CD4-positive, alpha-beta T cell treated with Interferon alpha-2 for 1 hour (primary cell): ENCODE measurements at places on chromosomes 16 and 17.

DNA sequence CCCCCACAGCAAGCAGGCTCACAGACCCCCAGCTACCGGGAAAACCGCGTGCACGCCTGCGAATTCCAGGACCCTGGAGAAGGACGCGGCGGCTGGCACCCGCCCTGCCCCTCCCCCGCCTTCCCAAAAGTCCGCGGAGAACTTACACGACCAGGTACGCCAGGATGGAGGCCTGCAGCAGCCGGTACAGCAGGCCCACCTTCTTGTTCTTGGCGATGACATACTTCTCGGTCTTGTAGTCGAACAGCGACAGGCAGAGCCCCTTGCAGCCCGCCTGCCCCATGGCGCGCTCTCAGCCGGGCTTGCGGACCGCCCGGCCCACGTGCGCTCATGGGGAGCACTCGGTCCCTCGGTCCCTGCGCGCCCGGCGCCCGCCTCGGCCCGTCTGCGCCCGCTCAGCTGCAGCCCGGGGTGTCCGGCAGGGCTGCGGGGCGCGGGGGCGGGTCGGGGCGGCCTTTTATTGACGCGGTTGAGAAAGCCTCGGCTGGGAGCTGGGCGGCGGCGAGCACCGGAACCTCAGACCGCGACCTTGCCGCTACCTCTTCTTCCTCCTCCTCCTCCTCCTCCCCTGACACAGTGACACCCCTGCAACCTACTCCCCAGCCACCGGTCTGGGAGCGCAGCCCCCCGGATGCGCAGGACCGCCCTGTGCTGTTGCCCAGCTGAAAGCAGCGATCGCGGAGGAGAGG is at the start of gene P2RX5:
P2RX5 (minus strand) TSS at position 433 of the 689 bp plus-strand sequence; CDS start at position 283, 150 bp downstream.
- peak; percentile 54 for DNase-seq

DNA sequence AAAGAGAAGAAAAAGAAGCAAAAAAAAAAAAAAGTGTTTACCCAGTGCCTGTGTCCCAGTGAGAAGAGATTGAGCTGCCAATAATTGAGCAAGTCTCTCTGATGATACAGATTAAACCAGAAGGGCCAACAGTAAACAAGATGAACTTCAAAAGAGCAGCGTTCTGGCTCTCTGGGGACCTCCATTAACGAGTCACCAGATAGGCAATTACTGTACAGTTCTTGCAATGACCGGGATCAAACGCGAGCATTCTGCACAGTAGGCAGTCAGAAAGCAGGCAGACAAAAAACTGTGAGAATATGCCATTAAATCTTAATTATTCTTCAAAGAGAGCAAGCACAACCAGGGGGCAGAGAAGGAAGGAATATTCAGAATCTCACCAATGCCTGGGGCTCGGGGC is 626.1 kb downstream of the TMEM114 start:
- no peak for DNase-seq

GRCh38 chr17:9158544-9159452 is 137.5 kb downstream of the NTN1 start:
- DNase-seq = no peak

GRCh38 chr16:88938119-88938776 is 38.8 kb downstream of the CBFA2T3 start:
- DNase-seq = no peak

DNA sequence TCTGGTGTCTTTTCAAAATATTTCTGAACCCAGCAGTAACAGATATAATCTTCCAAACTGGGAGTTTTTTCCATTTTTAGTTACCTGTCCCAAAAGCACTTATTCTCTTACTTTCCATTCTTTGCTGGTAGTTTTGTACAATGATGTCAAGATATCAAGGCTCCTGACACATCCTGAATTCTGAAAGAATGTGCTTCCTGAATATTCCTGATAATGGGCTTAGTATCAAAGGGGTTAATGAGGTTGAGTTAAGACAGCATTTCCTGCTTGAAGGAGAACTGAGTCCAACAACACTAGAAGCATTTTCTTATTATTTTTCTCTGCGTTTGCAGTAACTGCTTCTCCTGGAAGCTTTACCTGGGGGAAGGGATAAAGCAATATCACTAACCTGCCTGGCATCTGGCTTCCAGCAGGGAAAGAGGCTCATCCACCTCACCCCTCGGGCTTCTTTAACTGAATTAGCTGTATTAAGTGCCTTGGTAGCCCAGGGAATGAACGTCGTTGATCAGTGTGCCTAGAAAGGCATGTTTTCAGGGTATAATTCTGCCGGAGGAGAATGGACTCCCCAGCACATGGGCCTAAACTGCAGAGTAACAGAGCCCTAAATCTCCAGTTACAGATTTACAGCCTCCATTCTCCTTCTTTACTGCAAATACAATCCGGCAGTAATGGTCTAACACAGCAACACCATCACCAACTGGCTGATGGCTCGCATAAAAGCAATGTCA is 134.4 kb downstream of the SNX11 start:
- DNase-seq = no peak

DNA sequence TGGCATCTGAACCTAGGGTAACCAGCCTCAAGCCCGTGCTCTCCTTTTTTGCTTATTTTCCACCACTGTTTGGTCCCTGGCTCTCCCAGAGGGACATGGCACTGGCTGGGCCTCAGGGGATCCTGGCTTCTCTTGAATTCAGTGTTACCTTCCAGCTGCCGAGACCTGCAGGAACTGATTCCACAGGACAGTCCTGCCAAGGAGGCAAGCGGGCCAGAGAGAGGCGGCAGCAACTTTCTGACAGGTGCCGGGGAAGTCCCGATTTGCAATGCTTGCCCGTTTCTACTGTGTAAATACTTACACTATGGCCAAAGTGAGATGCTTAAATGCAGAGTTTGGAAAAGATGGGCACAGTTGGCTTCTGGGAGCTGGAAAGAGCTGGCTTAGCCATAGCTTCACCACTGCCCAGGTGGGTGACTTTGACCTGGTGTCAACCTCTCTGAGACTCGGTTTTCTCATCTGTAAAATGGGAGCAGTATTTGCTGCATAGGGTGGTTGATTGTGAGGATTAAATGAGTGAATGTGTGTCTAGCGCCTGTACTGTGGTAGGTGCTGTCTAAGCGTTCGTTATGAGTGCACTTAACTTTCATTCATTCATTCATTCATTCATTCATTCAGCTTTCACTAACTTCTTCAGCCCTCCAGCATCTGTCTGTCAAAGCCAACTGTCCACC is 124.9 kb downstream of the CMIP start:
- DNase-seq = no peak

GRCh38 chr16:19879241-19879792 is 5.3 kb downstream of the GPRC5B start:
- no peak for DNase-seq

GRCh38 chr16:83051451-83051850 is 424.7 kb downstream of the CDH13 start:
- DNase-seq = no peak

DNA sequence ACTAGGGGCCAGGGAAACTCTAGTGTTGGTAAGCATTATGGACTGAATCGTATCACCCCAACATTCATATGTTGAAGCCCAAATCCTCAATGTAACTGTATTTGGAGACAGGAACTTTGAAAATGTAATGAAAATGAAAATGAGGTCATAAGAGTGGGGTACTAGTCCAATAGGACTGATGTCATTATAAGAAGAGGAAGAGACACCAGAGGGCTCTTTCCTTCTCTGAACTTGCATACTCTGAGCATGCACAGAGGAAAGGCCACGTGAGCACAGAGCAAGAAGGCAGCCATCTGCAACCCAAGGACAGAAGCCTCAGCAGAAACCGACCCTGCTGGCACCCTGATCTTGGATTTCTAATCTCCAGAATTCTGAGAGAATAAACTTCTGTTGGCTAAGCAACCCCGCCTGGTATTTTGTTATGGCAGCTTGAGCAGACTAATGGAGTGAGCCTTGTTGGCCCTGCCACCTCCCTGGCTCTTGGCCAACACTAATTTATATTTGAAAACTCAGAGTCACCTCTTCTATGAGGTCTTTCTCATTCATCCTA is 273.4 kb downstream of the NTN1 start:
- DNase-seq = no peak

- peak; percentile 26 for DNase-seq
These were observed 18.5 kb upstream of the NTN1 start for GRCh38 chr17:9002606-9003354.

GRCh38 chr17:27649929-27650328 is 18.9 kb downstream of the LGALS9 start:
- DNase-seq = no peak

DNA sequence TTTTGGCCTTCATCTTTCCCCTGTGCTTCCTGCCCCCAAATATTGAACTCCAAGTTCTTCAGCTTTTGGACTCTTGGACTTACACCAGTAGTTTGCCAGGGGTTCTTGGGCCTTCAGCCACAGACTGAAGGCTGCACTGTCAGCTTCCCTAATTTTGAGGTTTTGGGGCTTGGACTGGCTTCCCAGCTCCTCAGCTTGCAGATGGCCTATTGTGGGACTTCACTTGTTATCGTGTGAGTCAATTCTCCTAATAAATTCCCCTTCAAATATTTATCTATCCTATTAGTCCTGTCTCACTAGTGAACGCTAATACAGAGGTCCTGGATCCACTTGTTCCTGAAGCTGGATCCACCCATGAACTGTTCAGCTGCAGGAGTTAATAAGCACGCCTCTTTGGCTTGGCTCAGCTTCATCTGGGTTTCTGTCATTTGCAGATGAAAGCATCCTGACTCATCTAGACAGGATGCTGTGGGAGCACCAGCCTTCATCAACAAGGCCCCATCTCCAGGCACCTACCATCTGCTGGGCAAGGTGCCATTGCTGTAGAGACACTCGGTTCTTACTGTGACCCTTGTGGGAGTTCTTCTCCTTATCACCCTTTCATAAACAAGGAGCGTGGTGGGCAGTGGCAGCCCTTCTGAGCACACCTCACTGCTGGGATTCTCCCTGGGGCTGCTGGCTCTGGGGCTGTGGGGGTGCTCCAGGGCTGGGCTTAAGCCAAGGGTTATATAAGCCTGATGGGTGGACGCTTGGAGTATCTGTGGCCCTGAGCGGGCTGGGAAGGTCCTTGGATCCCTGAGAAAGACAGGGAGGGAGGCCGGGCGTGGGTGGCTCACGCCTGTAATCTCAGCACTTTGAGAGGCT is 23.1 kb downstream of the LAT start:
- DNase-seq = peak; percentile 65

- peak; percentile 28 for DNase-seq
These were observed 684 bp downstream of the YPEL2 start for GRCh38 chr17:59331929-59332748.

- peak; percentile 15 for DNase-seq
These were observed 51.2 kb upstream of the DHX40 start for GRCh38 chr17:59513934-59514841.

- no peak for DNase-seq
These were observed 264.5 kb downstream of the NTN1 start for GRCh38 chr17:9285602-9286427.

- DNase-seq = no peak
These were observed 116.6 kb upstream of the C17orf78 start for GRCh38 chr17:37259030-37259735.
